CD4-positive, CD25-positive, alpha-beta regulatory T cell (primary cell): ENCODE measurements at places on chromosomes 11 and 22. TPM values are rescaled to one million over a fixed set of nuclear protein-coding genes. Genes with fewer than 3 reads are reported as not detected.
A peak's percentile ranks its signal among the peaks of the same experiment; 100 is the strongest.

PATE1 gene
- total RNA-seq, result not detected

SRSF8 gene
- total RNA-seq, result 57.4 TPM

ASCC2 gene
- total RNA-seq, result 94.0 TPM

ROBO3 gene
- total RNA-seq, result 4.4 TPM

SPDYC gene
- total RNA-seq, result not detected

SMIM38 gene
- 1.3 TPM for total RNA-seq

- H3K36me3 ChIP-seq, result peaks cover 37% of the 10 kb centered on the region
- H3K27ac ChIP-seq, result no peak overlapping the region
- H3K4me1 ChIP-seq, result peaks cover 32% of the 10 kb centered on the region
- DNase-seq, result no peak
Measured at GRCh38 chr11:689625-690024, 5.4 kb downstream of the DEAF1 start.

DNA sequence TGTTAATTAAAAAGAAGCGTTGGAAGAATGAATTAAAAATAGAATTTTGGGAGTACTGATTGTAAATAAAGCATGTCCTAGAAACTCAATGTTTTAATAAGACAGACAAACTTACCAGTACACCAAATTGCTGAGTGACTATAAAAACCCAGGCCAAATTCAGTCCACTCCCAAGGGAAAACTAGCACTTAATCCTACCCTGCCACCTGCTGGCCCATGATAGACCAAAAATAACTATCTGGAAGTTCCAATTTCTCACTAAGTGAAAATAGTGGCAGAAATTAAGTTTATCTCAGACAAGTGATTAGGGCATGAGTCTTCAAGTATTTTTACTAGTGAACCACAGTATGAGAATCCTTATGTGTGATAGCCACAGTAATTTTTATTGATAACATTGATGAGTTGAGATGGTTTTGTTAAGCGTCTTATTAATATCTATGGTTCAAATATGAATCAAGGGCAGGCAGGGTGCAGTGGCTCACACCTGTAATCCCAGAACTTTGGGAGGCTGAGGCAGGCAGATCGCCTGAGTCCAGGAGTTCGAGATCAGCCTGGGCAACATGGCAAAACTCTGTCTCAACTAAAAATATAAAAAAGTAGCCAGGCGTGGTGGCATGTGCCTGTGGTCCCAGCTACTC is 9.8 kb upstream of the DDX10 start:
- no peak overlapping the region for H3K27ac ChIP-seq
- peaks cover 2% of the 10 kb centered on the region for H3K27me3 ChIP-seq
- no peak overlapping the region for H3K4me3 ChIP-seq
- no peak for DNase-seq
- no peaks in the 10 kb centered on the region for H3K36me3 ChIP-seq
- no peaks in the 10 kb centered on the region for H3K4me1 ChIP-seq

DNA sequence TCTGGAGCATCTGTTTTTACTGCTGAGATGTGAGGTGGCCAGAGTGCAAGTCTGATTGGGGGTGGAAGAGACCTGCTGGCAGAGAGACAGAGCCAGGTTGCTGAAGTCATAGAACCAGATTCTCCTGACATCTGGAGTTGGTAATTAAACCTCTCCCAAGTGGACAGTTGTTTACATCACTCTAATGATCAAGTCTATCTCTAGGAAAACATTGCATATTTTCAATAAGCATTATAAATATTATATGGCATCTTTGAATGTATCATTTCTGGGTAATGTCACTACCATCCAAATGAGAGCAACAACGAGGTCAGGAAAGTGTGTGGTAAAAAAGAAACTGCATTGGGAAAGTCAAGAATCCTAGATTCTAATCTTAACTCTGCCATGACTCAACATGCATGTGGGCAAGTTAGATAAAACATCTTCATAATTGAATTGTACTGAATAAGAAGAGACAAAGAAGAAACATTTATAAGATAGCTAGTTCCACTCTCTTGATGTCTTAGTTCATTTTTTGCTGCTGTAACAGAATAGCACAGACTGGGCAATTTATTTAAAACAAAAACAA is 351.2 kb upstream of the API5 start:
- no peak for DNase-seq
- H3K36me3 ChIP-seq, result no peaks in the 10 kb centered on the region
- no peaks in the 10 kb centered on the region for H3K27me3 ChIP-seq
- no peak overlapping the region for H3K27ac ChIP-seq

DNA sequence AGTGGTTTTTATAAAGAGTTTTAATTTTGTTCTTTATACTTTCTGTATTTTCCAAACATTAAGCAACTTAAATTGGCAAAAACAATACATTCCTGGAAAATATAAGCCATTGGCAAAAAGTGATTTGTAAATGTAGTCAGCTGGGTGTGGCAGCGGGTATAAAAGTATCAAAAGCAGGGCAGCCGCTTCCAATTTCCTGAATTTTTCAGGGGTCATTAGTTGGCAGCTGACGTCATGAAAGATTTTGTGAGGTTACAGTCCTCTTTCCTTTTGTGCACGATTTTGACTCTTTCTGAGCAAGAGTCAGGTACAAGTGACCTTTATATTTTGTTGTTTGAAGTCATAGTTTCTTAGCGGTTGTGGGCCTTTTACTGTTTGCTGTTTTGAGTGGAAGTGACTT is at the start of gene OOSP3:
TSS of gene OOSP3 (plus strand) at position 208 of the 400 bp plus-strand sequence. CDS start at position 235, 27 bp downstream.
- H3K36me3 ChIP-seq, result no peaks in the 10 kb centered on the region
- no peak for DNase-seq
- peaks cover 2% of the 10 kb centered on the region for H3K27me3 ChIP-seq
- no peak within 1 kb of the TSS for H3K4me3 ChIP-seq

DNA sequence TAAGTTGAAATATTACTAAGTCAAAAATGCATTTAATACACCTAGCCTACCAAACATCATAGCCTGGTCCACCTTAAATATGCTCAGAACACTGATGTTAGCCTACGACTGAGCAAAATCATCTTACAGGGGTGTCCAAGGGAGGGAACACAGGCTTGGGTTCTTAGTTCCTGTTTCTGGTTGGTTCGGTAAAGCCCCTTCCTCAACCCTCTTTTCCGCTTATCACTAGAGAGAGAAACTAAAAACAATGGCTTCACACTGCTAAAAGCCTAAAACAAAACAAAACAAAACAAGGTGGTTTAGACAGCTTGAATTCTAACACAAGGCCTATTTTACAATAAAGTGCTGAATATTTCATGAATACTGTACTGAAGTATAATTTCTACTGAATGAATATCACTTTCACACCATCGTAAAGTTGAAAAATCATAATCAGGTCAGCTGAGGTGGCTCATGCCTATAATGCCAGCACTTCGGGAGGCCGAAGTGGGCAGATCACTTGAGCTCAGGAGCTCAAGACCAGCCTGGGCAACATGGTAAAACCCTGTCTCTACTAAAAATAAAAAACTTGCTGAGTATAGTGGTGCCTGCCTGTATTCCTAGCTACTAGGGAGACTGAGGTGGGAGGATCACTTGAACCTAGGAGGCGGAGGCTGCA is 118.0 kb downstream of the SIK3 start:
- DNase-seq, result no peak
- no peak overlapping the region for H3K27ac ChIP-seq
- H3K36me3 ChIP-seq, result no peaks in the 10 kb centered on the region
- H3K27me3 ChIP-seq, result no peaks in the 10 kb centered on the region

GRCh38 chr11:75342966-75343870 is 8.2 kb downstream of the ARRB1 start:
- H3K4me3 ChIP-seq, result no peak overlapping the region
- peaks cover 62% of the 10 kb centered on the region for H3K4me1 ChIP-seq
- DNase-seq, result no peak
- no peaks in the 10 kb centered on the region for H3K36me3 ChIP-seq
- no peaks in the 10 kb centered on the region for H3K27me3 ChIP-seq

- H3K4me1 ChIP-seq, result no peaks in the 10 kb centered on the region
- no peak overlapping the region for H3K4me3 ChIP-seq
- no peak overlapping the region for H3K27ac ChIP-seq
- H3K36me3 ChIP-seq, result no peaks in the 10 kb centered on the region
- DNase-seq, result no peak
Measured at GRCh38 chr11:110505528-110506284, 76.0 kb downstream of the FDX1 start.

- no peak overlapping the region for H3K27ac ChIP-seq
- H3K4me1 ChIP-seq, result no peaks in the 10 kb centered on the region
- H3K4me3 ChIP-seq, result no peak overlapping the region
- H3K27me3 ChIP-seq, result no peaks in the 10 kb centered on the region
- H3K36me3 ChIP-seq, result no peaks in the 10 kb centered on the region
Measured at GRCh38 chr11:40168414-40168813, 1291.0 kb downstream of the LRRC4C start.

DNA sequence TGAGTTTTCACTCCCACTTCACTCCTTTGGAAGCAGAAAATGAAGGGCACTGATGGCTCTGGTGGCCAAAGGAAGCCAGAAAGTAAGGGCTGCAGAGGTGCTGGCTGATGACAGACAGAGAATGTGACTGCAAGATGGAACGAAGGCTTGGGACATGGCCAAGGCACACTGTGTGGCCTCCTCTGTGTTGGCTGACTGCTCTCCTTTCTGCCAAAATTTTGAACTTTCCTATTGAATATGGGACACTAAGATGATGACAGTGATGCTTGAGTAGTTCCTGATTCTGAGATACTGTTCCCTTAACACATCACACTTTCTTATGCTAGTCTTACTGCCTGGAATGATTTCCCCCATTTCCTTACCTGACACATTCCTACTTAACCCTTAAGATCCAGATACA is 156.4 kb downstream of the SWAP70 start:
- H3K27me3 ChIP-seq, result no peaks in the 10 kb centered on the region
- no peaks in the 10 kb centered on the region for H3K4me1 ChIP-seq
- H3K4me3 ChIP-seq, result no peak overlapping the region

DNA sequence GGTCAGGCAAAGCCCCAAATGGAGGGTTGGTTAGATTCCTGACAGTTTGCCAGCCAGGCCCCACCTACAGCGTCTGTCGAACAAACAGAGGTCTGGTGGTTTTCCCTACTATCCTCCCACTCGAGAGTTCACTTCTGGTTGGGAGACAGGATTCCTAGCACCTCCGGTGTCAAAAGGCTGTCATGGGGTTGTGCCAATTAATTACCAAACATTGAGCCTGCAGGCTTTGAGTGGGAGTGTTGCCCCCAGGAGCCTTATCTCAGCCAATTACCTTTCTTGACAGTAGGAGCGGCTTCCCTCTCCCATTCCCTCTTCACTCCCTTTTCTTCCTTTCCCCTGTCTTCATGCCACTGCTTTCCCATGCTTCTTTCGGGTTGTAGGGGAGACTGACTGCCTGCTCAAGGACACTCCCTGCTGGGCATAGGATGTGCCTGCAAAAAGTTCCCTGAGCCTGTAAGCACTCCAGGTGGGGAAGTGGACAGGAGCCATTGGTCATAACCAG is 4.7 kb upstream of the TTC36 start:
- peaks cover 65% of the 10 kb centered on the region for H3K36me3 ChIP-seq
- DNase-seq, result no peak
- H3K4me1 ChIP-seq, result no peaks in the 10 kb centered on the region
- no peaks in the 10 kb centered on the region for H3K27me3 ChIP-seq
- H3K4me3 ChIP-seq, result no peak overlapping the region
- no peak overlapping the region for H3K27ac ChIP-seq

DNA sequence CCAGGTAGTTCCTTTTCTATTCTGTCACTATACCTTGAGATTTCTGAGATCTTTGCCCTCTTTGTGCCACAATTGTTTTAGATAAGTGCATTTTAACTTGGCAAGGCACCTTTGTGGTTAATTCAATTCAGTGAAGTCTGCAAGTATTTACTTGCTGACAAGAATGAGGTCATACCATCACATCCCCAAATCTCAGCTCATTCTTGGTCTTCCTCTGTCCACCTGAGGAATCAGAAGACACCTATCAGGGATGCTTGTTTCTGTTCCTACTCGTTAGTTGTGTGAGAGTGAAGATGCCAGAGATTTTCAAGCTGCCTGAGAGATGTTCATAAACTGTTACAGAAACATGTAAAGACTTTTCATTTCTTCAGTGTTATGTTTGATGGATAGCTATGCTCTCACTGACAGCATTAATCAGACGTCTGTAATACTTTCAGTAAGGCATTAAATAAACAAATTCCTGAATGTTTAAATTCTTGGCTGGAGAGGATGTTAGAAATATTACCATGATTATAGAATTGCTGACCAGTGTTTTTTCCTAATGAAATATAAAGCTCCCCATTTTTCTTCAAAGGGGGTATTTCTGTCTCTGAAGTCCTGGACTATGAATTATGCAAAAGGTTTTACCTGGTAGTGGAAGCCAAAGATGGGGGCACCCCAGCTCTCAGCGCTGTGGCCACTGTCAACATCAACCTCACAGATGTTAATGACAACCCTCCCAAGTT is 135.0 kb upstream of the MTNR1B start:
- H3K4me3 ChIP-seq, result no peak overlapping the region
- no peaks in the 10 kb centered on the region for H3K4me1 ChIP-seq
- H3K36me3 ChIP-seq, result no peaks in the 10 kb centered on the region
- no peaks in the 10 kb centered on the region for H3K27me3 ChIP-seq
- H3K27ac ChIP-seq, result no peak overlapping the region

DNA sequence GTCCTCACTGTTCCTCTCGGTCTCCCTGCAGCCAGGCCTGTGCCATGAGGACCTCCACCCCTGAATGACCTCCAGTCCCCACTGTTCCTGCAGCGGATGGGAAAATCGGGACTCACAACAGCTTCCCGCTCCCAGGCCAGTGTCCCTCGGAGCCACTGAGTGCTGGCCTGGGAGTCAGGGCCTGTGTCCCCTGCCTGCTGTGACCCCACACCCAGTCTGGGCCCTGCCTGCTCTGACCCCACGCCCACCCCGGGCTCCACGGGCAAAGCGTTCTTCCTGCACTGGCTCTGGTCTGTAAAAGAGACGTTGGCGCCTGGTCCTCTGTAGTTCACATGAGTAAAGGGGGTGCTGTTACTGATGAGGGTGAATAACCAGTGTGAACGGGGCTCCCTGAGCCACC is 73.0 kb upstream of the SHISAL1 start:
- no peak for DNase-seq
- no peaks in the 10 kb centered on the region for H3K4me1 ChIP-seq
- H3K27ac ChIP-seq, result no peak overlapping the region
- H3K36me3 ChIP-seq, result no peaks in the 10 kb centered on the region
- no peak overlapping the region for H3K4me3 ChIP-seq

DNA sequence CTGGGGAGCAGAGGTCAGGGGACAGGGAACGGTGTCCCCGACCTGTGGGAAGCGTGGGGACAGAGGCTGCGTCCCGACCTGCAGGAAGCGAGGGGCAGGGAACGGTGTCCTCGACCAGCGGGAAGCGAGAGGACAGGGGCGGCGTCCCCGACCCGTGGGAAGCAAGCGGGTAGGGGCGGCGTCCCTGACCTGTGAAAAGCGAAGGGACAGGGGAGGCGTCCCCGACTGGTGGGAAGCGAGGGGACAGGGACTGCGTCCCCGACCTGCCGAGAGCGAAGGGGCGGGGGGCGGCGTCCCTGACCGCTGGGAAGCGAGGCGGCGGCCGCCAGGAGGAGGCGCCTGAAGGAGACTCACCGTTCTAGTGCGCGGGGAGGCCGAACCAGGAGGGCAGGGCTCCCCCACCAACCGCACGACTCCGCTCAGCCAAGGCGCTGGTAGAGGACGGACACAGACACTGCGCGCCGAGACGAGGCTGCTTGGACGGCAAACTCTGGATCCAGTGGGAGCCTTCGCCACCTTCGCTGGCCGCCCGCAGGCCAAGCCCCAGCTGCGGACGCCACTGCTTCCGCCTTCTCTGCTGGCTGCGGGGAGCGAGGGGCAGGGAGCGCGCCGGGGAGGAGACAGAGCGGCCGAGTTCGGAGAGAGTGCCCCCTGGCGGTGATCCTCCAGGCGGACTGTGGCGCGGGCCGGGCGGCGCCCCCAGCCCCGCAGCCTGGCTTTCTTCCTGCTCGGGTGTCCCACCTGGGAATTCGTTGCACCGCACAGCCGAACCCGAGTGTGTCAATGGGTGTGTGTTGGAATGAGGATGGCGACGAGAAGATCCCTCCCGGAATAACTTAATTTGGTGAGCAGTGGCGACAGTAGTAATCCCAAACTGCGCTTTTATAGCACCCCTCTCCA is at the start of gene TRAF6:
TSS of gene TRAF6 (minus strand) at position 579 of the 900 bp plus-strand sequence. CDS start 8,757 bp downstream, outside the sequence.
- H3K4me3 ChIP-seq, result peak within 1 kb of the TSS; percentile 89
- peak; percentile 90 for DNase-seq
- peaks cover 2% of the 10 kb centered on the region for H3K27me3 ChIP-seq
- H3K27ac ChIP-seq, result peak within 1 kb of the TSS; percentile 73
- peaks cover 25% of the 10 kb centered on the region for H3K4me1 ChIP-seq
- no peaks in the 10 kb centered on the region for H3K36me3 ChIP-seq
